ENCODE measurements at places on chromosomes 1 and 21.
A peak's percentile ranks its signal among the peaks of the same experiment; 100 is the strongest.

GRCh38 chr21:37658817-37659458, 257.3 kb downstream of the KCNJ6 start:
- DNase-seq: peak; percentile 76

DNA sequence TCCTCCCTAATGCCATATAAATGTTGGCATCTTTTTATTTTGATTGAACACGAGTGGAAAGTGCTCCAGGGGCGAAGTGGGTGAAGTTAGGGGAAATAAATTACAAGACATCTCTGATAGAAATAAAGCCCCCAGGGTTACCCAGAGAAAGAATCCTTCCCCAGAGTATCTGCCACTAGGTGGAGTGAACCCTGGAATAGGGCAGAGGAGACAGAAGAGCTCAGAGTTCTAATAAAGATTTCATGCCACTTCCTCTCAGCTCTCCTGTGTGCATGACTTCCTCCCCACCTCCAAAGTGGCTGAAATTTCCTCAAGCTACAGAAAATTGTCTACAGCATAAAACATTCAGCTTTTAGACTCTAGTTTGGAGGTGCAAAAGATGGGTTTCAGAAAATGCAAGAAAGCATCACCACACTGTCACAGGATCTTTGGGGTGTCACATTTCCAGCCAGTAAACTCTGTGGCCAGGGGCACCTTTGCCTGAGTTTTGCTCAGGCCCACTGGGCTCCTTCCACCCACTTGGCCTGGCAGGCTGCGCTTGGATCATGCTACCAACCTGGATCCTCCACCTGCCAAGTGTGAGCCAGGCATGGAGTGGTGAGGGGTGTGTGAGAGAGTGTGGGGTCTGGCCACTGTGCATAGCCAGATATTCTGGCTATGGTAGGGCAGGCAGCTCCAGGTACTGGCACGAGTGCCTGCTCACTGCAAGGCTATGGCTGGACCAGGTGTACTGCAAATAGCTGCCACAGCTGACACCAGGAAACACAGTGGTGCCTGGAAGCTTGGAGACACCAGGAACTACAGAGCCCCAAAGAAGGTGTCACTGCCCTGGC, 208.8 kb upstream of the USP25 start:
- DNase-seq: no peak

DNA sequence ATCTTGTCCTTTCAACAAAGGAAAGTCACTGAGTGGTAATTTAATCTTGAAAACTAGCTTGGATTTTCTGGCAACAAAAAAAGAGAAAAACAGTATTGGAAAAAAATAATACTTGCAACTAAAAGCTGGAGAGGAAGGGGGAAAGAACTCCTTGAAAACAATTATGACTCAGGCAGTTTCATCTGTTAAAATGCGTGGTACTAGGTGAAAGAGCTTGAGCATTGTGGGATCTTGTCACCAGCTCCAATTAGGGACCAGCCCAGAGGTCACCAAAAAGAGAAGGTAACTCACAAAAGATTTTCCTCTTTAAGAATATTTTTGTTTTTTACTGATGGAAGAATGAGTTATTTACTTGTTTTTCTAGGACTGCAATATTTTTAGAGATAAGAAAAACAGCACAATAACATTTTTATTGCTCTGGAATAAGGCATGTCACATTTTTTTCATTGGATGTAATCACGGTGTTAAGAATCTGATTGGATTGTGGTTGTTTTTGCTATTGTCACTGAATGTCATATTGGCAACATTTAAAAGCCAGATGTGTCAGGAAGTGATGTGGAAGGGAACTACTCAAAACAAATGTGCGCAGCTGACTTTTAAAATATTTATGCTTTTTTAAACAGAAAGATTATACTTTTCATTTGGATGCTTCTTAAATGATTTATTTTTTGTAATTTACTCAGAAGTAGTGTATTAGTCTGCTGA, 78.5 kb upstream of the ADAMTS5 start:
- no peak for DNase-seq

GRCh38 chr1:112700290-112701226, 6.4 kb downstream of the RHOC start:
- peak; percentile 99 for DNase-seq

- DNase-seq: no peak
Observed at GRCh38 chr1:154844297-154844681, 25.8 kb downstream of the KCNN3 start.

- DNase-seq: peak; percentile 54
Observed at GRCh38 chr1:201885531-201886075, 3.1 kb upstream of the SHISA4 start.

GRCh38 chr1:32525661-32526444, 13.4 kb upstream of the ZBTB8A start:
- DNase-seq: no peak

DNA sequence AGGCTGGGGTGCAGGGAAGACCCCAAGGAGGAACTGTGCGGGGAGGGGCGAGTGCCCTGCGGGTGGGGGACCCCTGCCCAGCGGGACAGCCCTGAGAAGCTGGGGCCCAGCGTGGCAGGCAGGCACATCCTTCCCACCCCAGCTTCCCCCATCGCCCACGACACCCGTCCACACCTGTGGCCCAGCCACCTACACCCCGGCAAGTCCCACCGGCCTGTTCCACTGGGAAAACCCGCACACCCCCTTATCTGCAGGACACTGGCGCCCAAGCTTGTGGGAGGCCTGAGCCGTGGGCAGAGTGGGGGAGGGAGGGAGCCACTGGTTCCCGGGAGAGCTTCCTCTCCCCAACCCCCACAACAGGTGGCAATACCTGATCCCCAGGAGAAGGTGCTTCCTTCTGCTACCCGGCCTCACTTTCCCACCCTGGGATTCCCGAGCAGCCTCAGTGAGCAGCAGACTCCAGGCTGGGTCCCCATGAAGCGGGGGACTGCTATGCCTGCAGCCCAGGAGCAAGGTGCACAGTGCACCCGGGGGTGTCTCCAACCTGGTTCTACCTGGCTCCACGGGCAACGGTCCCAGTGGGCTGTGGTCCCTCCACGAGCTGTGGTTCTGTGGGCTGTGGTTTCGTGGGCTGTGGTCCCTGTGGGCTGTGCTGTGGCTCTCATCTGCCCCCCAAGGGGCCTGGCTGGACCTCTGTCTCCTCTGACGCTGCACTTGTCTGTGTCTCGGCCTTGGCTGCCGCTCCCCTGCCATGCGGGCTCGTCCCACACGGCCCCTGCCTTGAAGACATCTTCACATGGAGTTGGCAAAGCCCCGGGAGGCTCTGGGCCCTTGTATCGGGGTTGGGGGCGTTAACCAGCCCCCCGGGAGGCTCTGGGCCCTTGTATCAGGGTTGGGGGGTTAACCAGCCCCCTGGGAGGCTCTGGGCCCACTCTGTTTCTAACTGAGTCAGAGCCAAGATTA, 37.8 kb upstream of the POFUT2 start:
- peak; percentile 44 for DNase-seq

- no peak for DNase-seq
Observed at GRCh38 chr1:117015724-117016123, 14.2 kb downstream of the CD101 start.

DNA sequence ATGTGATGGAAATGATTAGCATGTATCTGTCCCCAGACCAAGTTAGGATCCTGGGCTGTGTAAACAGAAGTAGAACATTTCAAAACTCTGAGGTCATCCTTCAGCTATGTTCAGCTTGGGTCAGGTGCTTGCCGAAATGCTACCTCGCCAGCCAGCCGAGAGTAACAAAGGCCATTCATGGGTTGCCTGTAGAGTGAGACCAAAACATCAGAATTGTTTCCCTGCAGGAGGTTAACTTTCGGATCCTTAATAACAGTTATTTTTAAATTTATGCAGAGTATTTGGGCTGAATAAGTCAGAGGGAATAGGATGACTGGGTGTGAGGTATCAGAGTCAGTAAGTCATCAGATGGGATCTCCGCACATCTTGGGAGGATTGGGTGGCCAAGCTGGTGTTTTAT, 35.6 kb downstream of the SMYD2 start:
- peak; percentile 31 for DNase-seq

GRCh38 chr1:79539001-79539400, 532.5 kb upstream of the ADGRL4 start:
- no peak for DNase-seq

DNA sequence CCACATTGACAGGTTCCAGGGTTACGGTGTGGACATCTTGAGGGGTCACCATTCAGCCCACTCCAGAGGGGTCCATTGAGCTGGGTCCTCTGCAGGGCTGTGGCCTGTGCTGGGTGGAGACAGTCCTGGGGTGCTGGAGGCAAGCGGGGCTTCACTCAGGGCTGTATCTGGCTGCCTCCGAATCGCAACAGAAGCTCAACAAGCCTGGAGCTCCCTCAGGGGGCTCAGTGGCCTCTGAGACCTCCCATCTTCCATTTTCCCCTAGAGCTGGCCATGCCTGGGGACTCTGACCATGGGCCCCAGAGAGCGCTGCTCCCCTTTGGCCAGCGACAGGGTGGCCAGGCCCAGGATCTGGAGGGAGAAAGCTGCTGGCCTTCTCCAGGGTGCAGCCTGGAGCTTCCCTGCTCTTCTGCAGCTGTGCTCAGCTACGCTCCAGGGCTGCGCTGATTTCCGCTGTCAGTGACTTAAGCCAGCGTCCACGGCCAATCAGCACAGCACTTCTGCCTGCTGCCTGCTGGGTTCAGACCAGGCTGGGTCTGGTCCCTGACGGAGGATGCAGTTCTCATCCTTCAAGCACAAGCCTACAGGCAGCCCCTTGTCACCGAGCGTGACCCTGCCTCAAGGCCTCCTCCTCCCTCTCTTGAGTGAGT, 45.0 kb upstream of the ADARB1 start:
- DNase-seq: peak; percentile 31

- DNase-seq: no peak
Observed at GRCh38 chr21:35510294-35510693, 461.2 kb upstream of the RUNX1 start.

DNA sequence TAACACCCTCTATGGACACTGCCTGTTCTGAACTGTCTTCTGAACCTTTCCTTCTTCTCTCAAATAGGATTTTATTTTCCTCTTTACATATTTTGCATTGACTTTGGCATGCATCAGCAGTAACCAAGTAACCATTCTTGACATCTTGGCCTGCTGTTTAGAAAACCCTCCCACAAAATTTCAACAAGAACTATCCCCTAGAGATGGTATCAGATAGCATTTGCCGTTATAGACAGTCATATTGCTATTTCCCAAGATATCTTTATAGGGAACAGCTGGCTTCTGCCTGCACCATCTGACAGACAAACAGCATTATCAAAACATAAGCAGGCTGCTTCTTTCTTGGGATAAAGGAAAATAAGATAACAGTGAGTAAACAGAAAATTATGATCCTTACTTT, 54.7 kb downstream of the LHX8 start:
- no peak for DNase-seq

GRCh38 chr1:162175379-162176081, 106.0 kb downstream of the NOS1AP start:
- no peak for DNase-seq

DNA sequence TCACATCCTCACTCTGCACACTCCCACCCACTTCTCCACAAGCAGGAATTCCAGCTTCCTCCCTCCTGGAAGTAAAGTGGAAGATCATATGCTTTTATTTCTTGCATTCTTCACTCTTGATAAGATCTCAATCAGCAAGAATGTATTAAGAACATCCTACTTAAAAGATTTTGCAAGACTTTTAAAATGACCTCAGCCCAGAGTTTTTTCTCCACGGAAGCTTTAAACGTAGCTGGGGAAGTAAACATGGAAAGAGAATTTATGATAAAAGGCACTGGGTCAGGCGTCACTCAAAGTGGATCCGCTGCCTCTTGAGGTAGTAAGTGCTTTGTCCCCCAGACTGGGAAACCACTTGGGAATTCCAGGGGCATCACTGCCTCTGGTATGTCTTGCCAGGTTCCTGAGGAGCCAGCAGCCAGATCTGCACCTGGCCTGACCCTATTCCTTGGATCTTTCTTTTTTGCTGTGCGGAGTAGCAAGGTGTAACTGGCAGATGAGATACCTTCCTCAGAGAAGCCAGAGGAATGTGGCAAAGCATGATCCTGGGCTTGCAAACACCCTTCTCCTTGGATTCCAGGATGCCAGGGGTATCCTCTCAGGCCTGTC, 33.9 kb downstream of the CDK18 start:
- DNase-seq: no peak

DNA sequence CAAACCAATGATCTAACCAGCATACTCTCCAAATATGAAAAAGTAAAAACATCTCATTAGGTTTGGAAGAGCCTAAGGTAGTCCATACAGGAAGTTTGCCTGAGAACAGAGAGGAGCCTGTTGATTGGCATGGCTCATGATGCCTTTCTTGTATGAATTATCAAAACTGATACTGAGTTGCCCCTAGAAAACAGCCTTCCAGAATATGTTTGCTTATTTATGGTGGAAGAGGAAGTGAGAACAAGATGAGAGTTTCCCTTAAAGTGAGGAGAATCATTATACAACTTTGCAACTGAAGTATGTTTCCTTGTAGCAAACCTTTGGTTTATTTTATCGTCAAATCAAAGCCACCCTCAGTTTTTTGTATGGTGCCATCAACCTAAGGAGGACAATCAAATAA, 23.8 kb upstream of the KIAA1614 start:
- no peak for DNase-seq

DNA sequence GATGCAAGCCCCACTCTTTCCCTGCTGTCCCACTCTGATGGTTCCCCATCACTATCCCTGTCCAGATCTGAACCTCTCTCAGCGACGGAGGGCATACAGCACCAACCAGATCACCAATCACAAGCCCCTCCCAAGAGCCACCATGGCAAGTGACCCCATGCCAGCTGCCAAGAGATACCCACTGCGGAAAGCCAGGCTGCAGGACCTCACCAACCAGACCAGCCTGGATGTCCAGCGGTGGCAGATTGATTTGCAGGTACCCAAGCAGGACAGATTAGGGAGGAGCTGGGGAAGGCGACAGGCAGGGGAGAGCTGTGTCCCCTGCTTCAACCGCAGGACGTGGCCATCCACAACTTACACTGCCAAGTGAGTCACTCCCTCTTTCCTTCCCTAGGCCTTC, 46.9 kb downstream of the VWA5B1 start:
- no peak for DNase-seq

DNA sequence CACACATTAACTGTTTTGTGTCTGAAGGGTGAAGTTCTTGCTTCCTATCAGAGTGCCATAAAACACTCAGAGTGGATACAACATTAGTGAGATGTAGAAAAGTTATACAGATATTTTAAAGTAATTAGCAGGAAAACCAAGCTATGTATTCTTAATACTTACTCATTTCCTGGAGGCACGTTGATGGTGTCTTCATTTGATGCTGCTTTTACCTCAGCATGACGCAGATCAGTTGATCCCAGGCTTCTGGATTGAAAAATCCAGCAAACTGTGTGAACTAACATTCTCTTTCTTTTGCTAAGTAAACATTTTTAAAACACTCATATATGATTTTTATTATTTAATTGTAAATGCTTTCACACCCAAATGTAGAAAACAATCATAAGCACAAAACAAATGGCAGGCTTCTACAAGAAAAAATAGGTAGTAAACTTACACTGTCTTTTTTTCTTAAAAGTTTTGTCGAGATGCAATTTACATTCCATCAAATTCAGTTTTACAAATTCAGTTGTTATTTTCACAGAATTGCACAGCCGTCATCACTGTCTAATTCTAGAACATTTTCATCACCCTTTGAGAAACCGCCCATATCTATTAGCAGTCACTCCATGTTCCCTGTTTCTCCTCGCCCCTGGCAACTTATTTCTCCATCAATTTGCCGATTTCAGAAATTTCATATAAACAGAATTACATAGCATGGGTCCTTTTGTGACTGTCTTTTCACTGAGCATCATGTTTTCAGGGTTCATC, 198.9 kb downstream of the LRRC7 start:
- no peak for DNase-seq
